ENCODE measurements at places on chromosomes 3 and 15. TPM values are rescaled to one million over a fixed set of nuclear protein-coding genes. Genes with fewer than 3 reads are reported as not detected.

The UQCC5 gene
- polyA plus RNA-seq = 60.8 TPM

The CLDN18 gene
- polyA plus RNA-seq = not detected

The CCR1 gene
- not detected for polyA plus RNA-seq

The SH3BP5 gene
- polyA plus RNA-seq = 10.9 TPM

The MCF2L2 gene
- not detected for polyA plus RNA-seq

The DUOXA1 gene
- 0.23 TPM for polyA plus RNA-seq

The CCDC191 gene
- 3.0 TPM for polyA plus RNA-seq
